ENCODE measurements at places on chromosomes 12 and 14.

GRCh38 chr12:15662303-15662980, 126.7 kb downstream of the EPS8 start:
- DNase-seq: no peak

DNA sequence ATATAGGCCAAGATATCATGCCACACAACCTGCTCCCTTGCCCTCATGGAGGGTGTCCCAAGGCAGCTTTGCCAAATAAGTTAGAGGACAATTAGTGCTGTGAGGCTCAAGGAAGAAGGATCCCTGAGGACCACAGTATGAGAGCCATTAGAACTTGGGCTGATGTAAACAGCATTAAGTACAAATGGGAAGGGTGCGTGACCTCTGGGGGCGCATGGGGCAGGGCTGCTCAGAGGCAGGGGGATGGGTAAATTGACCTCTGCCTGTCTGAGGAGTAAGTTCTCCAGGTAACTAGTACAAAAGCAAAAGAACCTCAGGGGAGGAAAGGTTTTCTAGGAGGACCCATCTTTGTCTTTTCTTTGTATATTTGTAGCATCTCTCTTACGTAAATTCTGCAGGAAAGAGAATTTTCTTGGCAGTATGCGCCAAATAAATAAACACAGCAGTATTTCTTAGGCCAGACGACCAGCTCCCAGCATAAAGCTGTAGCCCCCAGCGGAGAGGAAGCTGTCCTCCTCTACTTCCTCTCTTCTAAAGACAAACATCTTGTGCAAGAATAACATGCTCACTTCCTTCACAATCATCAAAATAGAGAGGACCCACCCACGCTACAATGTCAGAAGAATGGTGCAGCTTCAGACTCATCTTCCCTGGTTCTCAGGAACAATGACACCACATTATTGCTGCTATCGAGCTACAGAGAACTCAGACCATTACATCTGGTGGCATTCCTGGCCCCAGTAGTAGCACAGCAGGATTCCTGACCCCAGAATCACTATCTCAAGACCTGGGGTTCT, 16.4 kb upstream of the VWF start:
- DNase-seq: no peak

DNA sequence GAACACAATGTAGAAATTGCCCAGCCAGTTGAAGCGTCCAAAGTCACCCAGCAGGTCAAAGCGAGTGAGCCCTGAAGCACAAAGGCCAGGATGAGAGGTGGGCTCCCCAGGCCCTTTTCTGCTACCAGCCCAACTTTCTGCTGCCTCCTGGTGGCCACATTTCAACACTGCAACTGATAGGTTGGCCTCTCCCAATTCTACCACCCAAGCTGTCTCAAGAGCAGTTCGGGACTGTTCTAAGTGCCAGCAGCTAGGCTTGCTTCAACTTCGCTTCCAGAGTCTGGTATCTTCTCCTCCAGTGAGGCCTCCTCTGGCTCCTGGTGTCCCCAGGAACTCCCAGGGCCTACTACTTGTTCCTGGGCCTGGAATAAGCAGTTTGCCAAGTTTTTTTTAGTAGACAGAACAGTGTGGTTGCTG, 3.4 kb upstream of the DHH start:
- DNase-seq: no peak

- DNase-seq: no peak
Measured at GRCh38 chr14:65864984-65865383, 452.5 kb downstream of the FUT8 start.

DNA sequence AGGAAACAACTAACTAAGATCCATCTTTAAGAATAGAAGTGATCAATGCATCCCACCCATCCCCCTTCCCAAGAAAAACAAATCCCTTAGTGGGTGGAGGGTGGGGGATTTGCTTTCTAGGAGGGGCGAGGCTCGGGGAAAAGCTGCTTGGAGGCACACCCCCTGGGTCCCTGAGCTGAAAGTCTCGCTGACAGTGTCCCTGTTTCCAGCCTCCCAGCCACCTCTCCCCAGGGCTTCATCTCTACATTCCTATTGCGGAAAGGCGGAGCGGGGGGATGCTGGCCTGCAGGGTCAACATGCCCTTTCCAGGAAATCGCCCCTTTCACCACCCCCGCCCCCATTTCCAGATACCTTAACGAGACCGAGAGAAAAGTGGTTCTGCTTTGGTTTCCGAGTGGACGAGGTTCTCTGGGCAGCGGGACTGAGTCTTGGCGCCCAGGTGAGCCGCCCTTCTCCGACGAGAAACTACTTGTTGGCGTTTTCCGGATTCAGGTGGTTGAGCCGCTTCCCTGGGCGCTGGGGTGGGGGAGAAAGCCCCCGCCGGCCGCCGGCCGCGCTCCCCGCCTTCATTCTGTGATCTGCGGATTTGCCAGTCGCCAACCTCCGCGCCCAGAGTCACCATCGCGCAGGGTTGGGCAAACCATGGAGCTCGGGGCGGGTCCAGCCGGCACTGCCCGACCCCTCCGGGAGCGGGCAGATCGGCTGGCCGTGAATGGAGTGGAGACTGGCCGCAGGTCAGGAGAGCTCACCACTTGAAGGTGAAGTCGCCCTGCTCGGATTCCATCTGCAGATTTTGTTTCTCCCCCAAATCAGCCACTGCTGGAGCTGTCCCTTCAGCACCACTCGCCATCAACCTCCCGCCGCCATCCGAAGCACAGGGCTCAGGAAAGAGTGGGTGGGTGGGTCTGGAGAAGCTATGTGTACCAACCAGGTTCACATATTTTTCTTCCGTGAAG, 505 bp downstream of the KCNC2 start:
- DNase-seq: peak; percentile 85

- no peak for DNase-seq
Measured at GRCh38 chr12:30384976-30385375, 310.7 kb downstream of the IPO8 start.

DNA sequence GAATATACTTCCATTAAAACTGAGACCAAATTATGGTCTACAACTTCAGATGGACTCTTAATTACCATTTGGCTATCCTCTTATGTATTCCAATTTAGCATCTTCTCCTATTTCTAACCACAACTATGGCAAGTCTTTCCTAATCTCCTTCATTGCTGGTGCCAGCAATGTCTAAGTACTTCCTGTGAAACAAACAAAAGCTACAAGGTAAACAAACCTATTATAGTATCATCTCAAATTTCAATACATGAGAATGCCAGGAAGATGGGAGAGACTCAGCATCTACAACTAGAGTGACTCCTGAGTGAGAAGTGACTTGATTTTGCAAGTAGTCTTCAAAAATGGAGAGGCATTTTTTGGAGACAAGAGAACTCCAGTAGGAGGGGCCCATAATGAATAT, 202.9 kb upstream of the ATXN7L3B start:
- DNase-seq: no peak

GRCh38 chr12:127496255-127496654, 770.7 kb upstream of the TMEM132C start:
- no peak for DNase-seq

DNA sequence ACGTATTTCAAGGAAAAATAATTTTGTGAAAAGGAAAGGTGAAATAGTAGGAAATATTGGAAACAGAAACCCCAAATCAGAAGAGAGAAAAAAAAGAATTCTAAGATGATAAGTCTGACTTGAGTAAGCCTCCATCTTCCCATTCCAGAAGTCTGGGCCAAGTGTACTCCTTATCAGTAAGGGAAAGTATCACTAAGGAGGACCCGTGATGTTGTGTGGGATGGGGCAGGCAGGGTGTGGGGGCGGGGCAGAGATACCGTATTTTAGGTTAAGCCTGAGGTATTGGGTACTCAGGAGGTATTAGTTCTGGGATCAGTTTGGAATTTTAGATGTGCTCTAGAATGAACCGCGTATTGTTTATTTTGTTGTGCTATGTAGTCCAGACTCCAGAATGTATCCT, 33.8 kb upstream of the PSMA6 start:
- no peak for DNase-seq

GRCh38 chr12:50677858-50678257, 86.0 kb upstream of the ATF1 start:
- no peak for DNase-seq

GRCh38 chr12:58099476-58099875, 158.1 kb downstream of the ATP23 start:
- DNase-seq: no peak

DNA sequence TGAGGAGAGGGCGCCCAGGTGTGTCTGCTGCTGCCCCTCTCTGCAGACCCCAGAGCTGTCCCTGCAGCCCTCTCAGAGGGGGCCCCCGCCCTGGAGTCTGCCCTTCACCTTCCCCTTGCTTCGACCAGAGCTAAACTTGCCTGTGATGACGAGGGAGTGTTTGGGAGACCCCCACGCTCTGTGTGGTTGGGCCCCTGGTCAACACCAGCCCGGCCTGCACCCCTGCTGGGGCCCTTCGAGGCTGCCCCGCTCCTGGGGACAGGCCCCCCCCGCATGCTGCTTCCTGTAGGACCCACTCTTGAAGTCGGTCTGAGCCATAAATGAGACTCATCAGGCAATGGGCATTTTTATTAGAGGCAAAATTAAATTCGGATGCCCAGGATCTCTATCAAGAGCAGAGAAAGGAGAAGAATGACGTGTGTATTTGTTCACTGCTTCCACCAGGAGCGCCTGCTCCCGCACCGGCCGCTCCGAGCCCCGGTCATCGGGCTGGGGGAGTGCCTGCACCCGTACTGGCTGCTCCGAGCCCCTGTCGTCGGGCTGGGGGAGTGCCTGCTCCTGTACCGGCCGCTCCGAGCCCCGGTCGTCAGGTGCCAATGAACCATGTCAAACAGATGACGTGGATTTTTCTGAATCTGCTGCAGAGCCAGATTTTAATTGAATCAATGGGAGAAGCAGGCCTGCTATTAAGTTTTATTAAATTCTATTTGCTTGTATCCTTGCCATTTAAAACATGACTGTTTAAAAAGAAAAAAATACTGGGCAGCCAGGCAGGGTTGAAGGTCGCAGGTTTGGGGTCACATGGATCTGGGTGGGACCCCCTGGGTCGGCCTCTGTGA, 47.7 kb downstream of the NOC4L start:
- no peak for DNase-seq

DNA sequence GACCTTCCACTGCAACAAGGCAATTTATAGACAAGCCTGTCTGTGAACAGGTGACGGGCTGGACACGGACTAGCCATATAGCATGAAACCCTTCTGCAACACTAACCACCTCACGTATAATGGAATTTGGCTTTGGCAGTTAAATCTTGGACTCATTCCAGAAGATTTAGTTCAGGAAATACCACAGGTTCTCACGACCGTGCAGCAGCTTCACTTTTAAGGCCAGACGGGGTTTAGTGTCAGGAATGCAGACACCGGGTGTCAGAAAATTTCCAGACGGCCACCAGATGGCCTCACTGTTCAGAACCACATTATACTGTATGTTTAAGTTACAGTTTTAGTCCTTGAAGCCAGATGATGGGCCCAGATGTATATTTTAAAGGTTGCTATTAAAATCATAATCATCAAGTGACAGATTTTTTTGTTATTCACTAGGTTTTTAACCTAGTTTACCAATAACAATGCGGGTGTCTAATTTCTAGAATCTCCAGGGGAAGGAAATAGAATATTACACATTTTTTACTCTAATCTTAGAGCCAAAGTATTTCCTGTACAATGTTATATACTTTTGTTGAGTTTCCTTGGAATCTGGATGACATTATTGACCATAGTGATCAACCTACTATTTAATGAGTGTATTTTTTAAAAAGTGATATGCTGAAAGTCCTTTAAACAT, 90.5 kb upstream of the TMPO start:
- peak; percentile 7 for DNase-seq

DNA sequence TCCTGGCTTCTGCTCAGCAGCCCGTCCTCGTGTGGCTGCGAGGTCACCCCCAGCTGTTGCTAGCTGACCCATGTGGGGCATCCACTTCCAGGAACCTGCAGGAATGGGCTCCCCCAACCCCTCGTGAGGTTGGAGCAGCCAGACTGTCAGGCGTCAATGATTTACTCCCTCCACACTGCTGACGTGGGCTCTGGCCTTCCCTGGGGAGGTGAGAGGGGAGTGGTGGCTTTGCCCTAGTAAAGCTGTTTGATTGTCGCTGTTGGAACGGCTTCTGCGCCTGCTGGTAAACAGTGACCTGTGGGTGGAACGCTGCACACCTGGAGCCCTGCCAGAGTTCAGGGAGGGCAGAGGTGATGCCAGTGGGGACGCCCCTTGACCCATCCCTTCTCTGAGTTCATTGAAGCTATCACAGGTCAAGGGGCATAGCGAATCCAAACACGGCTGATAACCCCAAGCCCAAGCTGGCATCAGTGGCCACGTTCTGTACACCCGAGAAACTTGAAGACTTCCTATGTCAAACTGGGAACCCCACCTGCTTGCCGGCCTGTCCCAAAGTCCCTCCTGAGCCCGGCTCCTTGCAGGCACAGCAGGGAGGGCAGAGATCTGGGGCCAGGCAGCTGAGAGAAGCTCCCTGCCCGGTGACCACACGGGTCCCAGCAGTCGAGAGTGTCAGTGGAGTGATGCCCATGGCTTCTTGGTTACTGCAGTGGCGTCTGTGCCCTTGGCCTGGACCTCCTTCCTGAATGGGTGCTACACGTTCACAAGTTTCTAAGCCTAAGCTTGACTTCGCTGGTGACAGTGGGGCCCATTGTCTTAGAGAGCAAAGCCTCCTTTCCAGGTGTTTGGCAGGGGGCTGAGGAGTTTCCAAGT, 2.7 kb downstream of the ASPG start:
- DNase-seq: no peak

DNA sequence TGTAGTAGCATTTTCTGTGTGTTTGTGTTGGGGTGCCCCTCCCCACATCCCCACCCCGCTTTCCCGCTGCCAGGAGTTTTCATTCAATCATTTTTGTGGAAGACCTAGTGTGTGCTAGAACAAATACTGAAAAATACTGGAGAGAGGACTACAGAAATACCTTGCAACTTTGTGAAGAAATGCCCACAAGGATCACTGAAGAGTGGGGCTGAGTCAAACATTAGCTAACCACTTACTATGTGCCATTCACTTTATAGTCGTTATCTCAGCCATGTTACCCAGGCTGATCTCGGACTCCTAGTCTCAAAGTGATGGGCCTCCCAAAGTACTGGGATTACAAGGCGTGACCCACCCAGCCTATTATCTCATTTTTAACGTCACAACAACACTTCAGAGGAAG, 559 bp upstream of the LMBR1L start:
- no peak for DNase-seq

GRCh38 chr14:49623941-49624839, 3.6 kb downstream of the MGAT2 start:
- no peak for DNase-seq

GRCh38 chr12:106841510-106842302, 67.2 kb downstream of the RIC8B start:
- peak; percentile 40 for DNase-seq
